Umbilical cord (tissue), 2 donors: ENCODE measurements at places on chromosomes 4 and X. TPM values are rescaled to one million over a fixed set of nuclear protein-coding genes. Genes with fewer than 3 reads are reported as not detected.

Gene KCND1
- total RNA-seq: 1.2 TPM

Gene PWWP3B
- 9.6 TPM for total RNA-seq

Gene TRIM60
- total RNA-seq: 2.2 TPM

Gene MAGEA8
- 4.3 TPM for total RNA-seq

Gene HPSE
- 2.9 TPM for total RNA-seq

Gene TLL1
- total RNA-seq: 2.6 TPM

Gene ASB5
- 3.6 TPM for total RNA-seq

Gene ARHGAP10
- total RNA-seq: 71.0 TPM

Gene MND1
- total RNA-seq: 5.8 TPM

Gene EPGN
- 7.0 TPM for total RNA-seq

Gene OPN1MW
- not detected for total RNA-seq

Gene GPR119
- total RNA-seq: not detected

GRCh38 chr4:109072595-109072994 lies 229.9 kb downstream of the COL25A1 start:
- DNase-seq: peak; percentile 78

DNA sequence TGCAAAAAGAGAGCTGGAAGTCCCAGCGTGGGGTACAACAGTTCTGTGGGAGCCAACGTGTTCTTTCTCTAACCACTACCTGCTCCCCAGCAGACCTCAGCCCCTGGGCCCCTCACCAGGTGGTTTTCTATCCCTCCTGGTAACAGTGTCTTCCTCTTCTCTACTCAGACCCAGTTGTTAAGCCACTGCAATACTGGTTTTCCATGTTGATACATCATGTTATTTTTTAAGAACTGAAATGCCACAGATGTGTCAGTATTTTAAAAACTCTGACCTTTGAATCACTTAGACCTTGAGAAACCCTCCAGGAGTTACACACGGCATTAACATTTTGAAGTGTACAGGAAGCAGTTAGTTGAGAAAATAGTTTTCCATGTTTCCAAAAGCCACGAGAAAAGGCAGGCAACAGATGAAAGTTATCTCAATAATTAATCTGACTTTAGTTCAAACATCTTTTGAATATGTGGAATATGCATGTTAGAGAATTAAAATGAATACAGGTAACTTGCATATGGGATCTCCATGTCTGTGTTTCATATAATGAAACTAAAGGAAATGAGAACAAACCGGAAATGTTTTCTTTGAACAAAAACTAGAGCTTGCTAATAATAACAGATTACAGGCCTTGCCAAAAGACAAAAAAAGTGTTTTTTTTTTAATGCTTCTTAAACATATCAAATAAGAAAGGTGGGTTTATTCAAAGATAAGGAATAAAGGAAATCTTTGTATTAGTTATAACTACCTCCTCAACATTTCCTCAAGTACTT lies 108.8 kb downstream of the ZNF827 start:
- DNase-seq: no peak

GRCh38 chrX:43238461-43238945 lies 417.6 kb upstream of the MAOA start:
- DNase-seq: no peak

DNA sequence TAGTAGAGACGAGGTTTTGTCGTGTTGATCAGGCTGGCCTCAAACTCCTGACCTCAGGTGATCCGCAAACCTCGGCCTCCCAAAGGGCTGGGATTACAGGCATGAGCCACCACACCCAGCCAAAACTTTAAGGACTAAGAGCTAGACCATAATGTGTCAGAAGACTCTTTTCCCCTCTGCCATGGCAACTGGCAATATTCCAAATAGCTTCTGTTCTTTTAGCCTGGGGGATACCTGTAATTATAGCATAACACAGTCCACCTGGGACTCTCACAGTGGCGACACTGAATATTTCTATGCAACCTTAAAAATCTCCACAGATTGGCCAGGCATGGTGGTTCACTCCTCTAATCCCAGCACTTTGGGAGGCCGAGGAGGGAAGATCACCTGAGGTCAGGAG lies 45.5 kb upstream of the RBM47 start:
- DNase-seq: no peak

DNA sequence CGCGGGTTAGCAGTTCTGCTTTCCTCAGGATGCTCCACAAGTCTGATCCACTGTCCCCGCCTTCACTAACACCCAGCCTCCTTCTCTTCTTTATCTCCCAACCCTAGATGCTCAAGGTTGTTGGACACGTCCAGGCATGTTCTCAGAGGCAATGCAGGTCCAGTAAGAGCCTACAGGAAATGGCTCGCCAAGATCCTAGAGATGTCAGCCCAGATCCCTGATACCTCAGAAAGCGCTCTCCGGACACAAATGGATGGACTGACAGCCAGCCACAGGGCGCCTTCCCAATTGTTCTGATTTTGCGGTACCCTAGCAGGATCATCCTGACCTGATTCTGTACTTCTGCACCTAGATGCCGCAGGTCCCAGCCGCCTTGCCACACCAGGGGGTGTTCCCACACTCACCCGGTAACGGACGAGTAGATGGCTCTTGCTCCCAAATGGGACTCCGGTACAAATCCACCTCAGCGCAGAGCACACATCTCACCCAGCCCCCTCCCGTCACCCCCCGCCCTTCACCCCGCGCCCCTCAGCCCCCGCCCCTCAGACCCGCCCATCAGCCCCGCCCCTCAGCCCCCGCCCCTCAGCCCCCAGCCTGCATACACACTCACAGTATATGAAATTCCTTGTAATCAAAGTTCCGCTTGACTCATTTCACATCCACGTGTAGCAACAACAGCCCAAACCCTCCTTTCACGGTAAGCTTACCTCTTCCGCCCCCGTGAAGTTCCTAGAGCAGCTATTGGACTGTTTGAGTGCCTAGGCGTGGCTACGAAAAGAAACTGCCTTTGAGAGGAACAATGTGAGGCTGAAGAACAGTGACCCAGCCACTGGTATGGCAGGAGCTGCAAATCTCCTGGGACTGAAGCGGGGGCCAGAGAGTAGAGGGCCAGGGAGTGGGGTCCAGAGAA lies at the start of gene EDA2R:
EDA2R (minus strand) TSS at position 488 of the 910 bp plus-strand sequence. CDS start 23,058 bp downstream, outside the sequence.
- peak; percentile 26 for DNase-seq

DNA sequence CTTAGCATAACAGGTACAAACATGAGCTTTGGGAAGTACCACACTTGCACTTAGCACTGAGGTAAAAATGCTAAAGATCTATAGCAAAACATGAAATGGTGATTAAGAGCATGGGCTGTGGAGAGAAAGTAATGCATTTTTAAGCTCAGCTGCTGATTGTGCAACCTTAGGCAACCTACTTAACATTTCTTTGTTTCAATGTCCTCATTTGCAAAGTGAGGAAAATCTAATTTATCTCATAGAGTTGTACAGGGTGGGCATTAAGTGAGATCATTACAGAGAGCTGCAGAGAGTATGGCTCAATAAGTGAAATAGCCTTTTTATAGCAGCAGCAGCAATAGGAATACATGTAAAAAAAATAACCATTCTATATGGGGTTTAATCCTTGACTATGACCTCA lies 87.0 kb downstream of the PAK3 start:
- no peak for DNase-seq

- no peak for DNase-seq
Observed at GRCh38 chr4:8323947-8324555, 54.5 kb downstream of the HTRA3 start.

GRCh38 chr4:165326831-165327210 lies 648 bp upstream of the MSMO1 start:
- no peak for DNase-seq

DNA sequence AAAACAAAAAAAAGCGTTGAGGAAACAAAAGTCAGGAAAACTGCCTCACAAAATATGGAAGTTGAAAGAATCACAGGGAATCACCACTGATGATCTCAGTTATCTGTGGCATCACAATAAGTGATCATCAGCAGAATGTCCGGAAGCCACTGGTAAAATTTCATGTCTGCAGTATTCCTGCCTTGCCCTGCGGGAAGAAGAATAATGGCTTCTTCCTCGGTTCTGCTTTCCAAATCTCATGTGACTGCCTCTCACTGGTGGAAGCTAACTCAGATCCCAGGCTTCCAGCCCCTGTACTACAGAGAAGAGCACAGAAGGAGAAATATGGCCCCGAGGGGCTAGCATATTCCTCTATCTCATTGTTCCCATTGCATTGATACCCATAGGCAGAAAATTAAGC lies 12.7 kb upstream of the ZNF330 start:
- DNase-seq: peak; percentile 28

- DNase-seq: no peak
Observed at GRCh38 chr4:3297066-3297859, 4.4 kb downstream of the RGS12 start.

DNA sequence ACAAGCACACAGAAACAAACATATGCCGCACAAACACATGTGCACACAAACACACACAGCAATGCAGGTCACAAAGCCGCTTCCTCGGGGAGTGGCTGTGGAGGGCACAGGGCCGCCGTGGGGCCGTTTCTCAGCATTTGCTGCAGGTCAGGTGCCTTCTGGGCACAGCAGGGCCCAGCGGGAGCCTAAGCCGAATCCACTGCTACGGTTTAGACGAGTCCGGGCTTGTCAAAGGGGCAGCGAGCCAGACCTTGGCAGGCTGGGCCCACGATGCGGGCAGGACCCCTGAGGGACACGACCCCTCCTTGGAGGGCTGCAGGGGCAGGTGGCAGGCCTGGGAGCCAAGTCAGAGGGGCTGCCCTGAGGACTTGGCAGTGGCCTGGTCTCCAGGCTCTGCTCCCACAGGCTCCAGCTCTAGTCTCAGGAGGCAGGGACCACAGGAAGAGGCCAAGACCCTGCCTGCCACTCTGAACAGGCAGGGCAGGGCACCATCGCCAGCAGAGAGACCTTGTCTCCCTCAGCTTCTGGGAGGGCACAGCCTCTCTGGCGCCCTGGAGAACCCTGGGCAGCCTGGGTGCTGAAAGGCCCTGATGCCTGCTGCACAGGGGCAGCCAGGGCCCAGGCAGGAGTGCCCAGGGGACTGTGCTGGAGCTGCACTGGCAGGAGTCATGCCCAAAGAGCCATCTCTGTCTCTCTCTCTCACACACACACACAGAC lies 5.5 kb upstream of the ATP2B3 start:
- no peak for DNase-seq

- DNase-seq: peak; percentile 13
Observed at GRCh38 chr4:94927696-94928095, 169.9 kb downstream of the BMPR1B start.

DNA sequence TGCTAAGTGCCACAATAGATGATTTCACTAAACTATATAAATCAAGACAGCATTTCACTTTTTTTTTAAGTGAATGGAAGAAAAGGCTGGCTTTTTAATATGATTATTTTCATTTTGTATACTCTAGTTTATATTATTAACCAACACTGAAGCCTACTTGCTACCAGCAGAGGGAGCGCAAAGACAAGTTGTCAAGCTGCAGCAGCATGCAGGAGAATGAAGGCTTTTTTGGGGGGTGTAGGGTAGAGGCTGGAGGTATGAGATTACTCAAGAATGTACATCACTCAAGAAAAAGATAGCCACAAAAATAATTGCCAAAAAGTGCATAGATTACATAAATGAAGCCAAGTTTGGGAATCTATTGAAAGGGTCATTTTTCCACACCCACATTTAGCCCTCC lies 519.5 kb downstream of the FGF13 start:
- DNase-seq: peak; percentile 12

GRCh38 chr4:141329174-141329569 lies 108.5 kb downstream of the ZNF330 start:
- peak; percentile 67 for DNase-seq

GRCh38 chr4:84971319-84971932 lies 4.9 kb upstream of the WDFY3 start:
- peak; percentile 65 for DNase-seq

DNA sequence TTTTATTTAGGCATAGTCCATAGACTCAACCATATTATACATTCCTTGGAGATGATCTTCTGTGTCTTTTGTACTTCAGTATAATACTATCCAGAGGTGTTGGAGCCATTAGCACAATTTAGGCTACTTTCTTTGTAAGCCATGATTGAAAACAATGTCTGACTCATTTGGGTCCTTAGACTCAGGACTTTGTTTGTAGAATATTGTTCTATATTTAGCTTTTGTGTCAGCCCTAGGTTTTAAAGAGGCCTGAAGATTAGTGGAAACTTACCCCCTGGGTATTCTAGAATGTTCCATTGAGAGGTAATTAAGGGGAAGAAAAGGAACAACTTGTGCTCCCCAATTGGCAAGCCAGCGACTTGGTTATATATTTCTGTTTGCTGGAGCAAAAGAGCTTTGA lies 145.2 kb upstream of the SCML1 start:
- DNase-seq: no peak

- no peak for DNase-seq
Observed at GRCh38 chr4:5933116-5933515, 40.2 kb upstream of the CRMP1 start.

DNA sequence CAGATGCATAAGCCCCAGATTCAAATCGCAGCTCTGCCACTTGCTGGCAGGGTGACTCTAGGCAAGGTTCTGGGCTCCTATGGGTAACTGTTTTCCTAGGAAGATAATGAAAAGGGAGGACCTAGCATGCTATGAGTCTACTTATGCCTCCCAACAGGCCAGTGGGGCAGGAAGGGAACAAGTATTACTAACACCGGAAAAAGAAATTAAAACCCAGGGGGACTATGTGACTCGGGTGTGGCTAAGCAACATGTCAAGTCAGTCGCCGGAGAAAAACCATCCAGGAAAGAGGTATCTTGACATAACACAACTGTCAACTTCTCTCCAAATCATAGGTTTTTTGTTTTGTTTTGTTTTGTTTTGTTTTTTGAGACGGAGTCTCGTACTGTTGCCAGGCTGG lies 45.5 kb upstream of the RBPJ start:
- DNase-seq: no peak

DNA sequence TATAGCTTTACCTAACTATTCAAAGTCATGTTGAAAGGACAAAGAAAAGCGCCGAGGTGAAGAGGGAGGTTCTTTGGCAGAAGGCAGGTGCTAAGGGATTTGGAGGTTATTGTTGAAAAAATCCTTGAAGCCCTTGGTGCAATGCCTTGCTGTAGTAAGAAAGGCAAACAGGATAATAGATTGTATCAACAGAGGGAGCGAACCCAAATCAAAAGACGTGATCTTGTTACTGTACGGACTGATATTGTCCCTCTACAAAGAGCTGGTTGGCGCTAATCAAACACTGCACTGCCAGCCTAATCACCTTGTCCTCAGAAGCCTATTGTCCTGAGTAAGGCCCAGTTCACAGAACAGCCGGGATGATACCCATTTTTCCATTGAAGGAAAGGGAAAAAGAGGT lies 182.9 kb downstream of the ZIC3 start:
- DNase-seq: no peak

- peak; percentile 70 for DNase-seq
Observed at GRCh38 chr4:73068491-73069337, 802 bp downstream of the COX18 start.

DNA sequence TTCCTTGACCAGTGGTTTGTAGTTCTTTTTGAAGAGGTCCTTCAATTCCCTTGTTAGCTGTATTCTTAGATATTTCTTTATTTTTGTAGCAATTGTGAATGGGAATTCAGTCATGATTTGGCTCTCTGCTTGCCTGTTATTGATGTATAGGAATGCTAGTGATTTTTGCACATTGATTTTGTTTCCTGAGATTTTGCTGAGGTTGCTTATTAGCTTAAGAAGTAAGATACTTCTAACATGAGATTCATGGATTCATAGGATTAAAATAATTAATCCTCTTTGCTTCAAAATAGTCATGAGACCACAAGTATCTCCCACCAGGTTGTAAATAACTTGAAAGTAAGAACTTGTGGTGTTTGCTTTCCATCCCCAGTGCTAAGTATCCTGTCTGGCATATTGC lies 308.9 kb downstream of the DTHD1 start:
- no peak for DNase-seq

GRCh38 chr4:164755432-164755831 lies 1.5 kb downstream of the SMIM31 start:
- DNase-seq: no peak
